ENCODE measurements at places on chromosomes 3 and 15.

- DNase-seq, result no peak
Observed at GRCh38 chr3:43413676-43414368, 127.5 kb downstream of the SNRK start.

- no peak for DNase-seq
Observed at GRCh38 chr3:74614107-74614967, at the start of gene CNTN3. Gene CNTN3 (minus strand): TSS chr3:74614659. CDS start chr3:74521112, 93,547 bp downstream.

DNA sequence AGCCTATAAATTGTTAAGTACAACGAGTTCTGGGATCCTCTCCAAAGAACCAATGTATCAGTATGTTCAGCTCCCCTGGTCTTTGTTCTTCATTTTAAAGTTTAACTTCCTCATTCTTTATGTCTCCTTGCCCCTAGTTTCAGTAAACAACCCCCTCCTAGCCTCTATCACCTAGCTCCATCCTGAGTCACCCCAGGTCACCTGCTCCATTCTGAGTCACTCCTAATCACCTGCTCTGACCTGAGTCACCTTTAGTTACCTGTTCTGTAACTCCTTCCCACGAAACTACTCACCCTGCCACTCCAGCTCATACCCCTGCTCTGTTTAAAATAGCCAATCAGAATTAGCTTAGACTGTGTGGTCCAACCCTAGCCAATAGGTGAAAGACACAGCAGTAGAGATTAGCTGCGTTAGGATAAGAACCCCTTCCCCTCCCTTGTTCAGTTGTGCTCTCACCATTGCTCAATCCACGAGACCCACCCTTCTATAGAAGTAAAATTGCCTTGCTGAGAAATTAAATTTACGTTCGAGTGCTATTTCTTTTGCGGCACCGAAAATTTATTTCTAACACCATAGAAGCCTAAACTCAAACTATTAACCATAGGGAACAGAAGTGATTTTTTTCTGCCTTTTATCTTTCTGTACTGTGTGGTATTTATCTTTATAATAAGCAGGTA is 245.0 kb upstream of the ADAMTS9 start:
- no peak for DNase-seq

DNA sequence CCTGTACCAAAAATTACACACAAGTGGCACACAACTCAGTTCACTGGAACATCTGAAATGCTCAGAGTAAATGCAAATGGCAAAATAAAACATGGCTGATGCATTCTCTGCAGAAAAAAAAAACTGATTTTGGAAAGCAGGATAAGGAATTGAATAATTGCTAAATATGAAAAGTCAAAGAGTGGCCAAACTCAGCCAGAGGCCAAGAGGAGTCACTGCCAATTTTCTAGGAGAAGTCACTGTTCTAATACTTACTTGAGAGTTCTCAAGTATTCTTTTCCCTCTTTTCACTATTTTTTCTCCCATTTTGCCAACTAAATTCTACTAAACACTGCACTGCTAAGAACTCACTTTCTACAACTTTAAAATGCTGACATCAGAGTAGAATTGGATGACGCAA is 1018.6 kb downstream of the TUSC7 start:
- no peak for DNase-seq

DNA sequence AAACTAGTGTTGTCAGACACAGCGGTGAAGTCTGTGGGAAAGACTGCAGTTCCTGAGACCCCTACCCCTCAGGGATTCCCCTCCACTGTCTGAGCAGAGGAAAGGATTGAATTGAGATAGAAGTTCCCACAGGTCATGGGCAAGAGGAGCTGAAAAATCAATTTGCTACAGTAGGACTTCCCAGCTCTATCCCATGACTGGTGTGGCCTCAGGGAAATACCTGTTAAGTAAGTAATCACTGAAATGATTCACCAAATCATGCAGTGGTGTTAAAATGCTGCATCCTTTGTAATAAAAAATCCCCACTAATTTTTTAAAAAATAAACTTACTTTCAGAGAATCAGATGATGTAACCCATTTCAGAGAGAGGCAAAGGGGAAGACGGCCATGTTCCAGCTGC is 45.0 kb upstream of the SPRED1 start:
- DNase-seq, result no peak

DNA sequence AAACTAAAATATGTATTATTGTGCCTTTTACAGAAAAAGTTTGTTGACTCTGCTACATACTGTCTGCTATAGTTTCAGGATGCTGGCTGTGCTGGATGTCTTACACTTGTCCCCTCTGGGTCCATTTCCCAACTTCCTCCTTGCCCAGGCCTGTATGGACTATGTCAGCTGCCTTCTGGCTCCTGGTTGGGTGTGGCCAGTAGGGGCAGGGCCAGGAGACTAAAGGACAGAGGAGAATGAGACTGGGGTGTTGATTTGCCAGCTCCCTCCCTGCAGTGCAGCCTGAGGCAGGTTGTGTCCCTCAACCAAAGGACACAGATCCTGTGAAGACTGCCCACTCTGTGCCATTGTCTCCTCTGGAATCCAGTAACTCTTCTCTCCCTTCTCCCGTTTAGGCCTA is 90.6 kb upstream of the UBE2E2 start:
- DNase-seq, result no peak

DNA sequence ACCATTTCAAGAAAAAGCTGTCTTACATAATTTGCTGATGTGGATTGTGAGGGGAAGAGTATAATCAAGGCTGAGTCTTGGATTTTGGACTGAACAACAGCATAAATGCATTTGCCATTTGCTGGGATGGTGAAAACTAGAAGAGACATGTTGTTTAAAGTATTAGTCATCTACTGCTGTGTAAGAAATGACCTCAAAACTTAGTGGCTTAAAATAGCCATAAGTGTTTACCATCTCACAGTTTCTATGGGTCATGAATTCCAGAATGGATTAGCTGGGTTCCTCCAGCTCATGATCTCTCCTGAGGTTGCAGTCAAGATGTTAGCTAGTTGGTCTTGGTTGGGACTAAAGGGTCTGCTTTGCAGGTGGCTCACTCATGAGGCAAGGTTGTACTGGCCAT is 66.2 kb downstream of the SCN11A start:
- DNase-seq, result no peak

- no peak for DNase-seq
Observed at GRCh38 chr3:25582242-25582641, 82.5 kb downstream of the TOP2B start.

DNA sequence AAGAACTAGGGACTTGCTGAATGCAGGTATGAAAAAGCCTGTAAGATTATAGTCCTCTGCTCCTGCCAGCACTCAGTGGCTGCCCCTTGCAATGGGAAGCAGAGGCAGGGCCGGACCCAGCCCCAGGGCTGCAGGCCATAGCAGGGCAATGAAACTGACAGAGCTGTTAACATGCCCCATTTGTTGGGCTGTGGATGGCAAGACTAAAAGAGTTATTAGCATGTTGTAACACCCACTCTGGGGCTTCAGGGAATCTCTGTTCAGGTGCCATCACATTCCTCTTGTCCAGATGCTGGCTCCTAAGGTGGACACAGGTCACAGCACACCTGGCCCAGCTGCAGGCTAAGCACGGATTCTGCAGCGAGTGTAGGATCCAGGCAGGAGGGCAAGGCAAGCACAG is 7.4 kb upstream of the OR5H2 start:
- DNase-seq, result no peak

DNA sequence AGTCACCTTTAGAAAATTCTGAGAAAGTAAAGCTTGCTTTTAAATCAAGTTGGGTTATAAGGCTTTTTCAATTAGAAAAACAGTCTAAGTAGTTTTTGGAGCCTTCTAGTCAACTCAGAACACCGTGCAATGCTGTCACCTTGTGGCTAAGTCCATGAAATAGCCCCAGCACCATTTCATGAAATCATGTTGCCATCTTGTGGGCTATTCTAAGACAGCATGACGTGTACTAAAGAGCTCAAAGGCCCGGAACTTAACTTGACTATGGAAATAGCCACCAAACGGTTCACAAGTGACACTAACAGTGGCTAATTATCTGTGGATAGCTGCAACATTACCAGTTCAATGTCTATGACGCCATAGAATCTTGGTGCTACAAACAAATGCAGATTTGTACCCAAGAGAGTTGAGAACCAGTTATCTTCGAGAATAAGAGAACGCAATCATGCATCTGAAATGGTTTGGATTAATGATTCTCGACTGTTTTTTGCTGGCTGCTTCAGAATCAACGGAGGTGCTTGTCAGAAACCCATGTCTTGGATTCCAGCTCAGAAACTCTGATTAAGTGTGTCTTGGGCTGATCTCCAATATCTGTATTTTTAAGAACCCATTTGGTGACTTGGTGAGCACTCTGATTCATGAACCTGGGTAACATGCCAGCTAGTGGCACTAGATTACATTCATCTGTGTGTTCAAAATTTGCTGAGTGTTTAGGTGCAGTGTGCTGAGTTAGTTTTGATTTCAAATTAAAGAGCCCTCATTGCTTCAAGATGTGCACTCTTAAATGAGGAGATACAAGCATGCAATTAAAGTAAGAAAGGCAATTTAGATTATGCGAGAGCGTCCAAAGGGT is 111.2 kb upstream of the MCTP2 start:
- DNase-seq, result no peak

DNA sequence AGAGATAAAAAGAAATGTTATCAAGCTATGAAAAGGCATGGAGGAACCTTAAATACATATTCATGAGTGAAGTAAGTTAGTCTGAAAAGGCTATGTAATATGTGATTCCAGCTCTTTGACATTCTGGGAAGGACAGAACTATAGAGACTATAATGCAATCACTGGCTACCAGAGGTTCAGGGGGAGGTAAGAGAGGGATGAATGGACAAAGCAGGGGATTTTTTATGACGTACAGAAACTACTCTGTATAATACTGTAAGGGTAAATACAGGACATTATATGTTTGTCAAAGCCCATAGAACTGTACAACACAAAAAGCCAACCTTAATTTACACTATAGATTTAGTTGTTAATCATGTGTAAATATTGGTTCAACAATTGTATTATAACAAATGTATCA is 46.1 kb downstream of the MCTP2 start:
- no peak for DNase-seq

DNA sequence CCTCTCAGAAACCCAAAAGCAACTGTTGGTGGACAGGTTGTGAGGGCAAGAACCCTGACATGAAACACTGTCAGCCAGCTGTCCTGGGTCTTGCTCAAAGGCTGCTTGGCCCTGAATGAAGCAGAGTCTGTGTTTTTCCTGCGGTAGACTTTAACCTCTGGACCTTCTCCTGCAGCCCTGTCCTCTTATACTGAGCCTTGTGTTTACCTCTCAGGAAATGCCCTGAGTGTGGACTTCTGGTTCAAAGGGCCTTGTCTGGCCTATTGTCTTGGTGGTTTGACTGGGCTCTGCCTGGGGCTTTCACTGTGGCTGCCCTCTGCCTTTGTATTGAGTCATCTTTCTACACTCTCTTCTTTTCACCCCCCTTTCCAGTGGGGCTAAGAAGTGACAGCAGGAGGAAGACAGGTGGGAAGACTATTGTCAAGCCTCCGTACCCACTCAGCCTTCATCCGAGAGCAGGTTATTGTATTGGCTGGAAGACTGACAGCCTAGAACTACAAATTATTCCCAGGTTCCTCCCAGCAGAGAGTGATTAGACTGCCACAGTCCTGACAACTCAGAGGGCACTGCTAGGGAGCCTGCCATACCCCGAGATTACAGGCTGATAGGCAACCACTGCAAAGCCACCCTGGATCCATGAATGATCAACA is 3.5 kb downstream of the SEC13 start:
- DNase-seq, result no peak

DNA sequence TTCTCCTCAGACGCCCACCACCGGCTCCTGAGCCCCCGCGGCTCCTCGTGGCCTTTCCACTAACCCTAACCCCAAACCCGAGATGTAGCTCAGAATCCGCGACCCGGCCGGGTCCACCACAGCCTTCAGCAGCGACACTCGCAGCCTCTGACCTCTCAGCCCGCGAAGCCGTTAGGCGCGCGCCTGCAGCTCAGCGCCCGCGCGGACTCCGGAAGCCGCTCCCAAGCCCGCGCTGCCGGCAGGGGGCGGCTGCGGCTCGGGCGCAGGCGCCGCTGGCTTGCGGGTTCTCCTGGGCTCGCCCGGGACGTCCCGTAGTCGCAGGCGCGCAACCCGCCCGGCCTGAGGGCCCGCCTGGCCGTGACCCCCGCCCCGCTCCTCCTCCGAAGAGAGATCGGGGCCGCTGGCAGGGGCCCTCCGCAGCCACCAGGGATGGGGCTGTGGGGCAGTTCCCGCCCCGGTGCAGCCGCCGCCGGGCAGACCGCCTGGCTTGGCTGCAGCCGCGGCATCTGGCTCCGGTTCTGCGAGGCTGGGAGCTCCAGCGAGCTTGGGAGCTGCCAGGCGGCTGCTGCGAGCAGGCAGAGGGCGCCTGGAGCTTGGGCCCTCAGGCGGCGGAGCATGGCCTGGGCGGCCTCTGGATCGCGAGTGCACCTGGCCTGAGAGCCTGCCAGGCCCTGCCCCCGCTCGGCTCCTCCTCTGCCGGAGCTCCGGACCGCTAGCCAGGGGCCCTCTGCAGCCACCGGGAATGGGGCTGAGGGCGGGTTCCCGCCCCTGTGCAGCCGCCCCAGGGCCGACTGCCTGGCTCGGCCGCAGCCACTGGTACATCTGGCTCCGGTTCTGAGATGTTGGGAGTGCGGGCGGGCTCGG is 120.7 kb downstream of the LMLN start:
- DNase-seq, result peak; percentile 67

DNA sequence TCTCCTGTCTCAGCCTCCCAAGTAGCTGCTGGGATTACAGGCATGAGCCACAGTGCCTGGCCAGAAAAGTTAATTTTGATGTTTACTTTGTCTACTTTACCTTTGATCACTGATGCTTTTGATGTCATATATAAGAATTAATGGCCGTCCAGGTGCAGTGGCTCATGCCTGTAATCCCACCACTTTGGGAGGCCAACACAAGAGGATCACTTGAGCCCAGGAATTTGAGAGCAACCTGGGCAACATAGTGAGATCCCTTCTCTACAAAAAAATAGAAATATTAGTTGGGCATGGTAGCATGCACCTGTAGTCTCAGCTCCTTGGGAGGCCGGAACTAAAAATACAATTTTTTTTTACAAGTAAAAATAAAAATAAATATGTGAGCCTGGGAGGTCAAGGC is 6.8 kb upstream of the INO80 start:
- no peak for DNase-seq

- DNase-seq, result no peak
Observed at GRCh38 chr3:186969607-186970006, 39.3 kb downstream of the ST6GAL1 start.

DNA sequence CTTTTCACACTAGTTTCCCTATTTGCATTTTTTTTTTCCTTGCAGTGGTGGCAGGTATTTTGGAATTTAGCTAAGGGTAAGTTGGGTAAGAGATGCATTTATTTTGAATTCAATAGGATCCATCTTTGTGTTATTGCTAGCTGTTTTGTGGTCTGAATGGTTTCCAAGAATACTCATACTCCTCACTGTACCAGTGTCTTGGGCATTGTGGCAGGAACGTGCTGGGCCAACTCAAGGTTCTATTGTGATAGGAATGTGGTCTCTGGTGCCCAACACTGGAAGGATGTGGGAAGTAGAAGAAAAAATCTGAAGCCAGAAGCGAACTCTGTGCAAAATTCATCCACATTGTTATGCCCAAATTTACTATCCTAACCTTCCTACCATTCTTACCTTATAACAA is 135.6 kb downstream of the RBMS3 start:
- no peak for DNase-seq

DNA sequence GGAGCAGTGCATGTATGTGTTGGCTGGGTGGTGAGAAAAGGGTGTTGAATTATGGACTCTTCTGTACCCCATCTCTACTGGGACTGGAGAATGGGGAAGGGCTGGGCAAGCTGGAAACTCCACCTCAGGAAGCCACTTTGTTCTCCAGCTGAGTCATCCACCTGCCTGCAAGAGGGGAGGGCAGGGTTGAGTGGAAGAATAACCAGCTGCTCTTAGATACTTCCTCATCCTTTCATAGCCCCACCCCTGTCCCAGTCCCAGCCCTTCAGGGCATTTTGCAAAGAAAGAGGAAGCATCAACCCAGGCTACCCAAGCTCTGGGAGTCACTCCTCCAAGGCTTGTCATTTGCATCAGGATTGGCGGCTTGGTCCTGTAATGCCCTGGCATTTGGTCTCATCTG is 33.1 kb downstream of the RAB11A start:
- no peak for DNase-seq

Measured in activated T-helper 1 cell treated with anti-CD3 and anti-CD28 coated beads, Interleukin-2, amount 50 U/mL, for 16 hours (primary cell).